Activated naive CD8-positive, alpha-beta T cell treated with anti-CD3 and anti-CD28 coated beads, Interleukin-2, amount 50 U/mL, for 16 hours (primary cell): ENCODE measurements at places on chromosomes 4 and X.
A peak's percentile ranks its signal among the peaks of the same experiment; 100 is the strongest.

DNA sequence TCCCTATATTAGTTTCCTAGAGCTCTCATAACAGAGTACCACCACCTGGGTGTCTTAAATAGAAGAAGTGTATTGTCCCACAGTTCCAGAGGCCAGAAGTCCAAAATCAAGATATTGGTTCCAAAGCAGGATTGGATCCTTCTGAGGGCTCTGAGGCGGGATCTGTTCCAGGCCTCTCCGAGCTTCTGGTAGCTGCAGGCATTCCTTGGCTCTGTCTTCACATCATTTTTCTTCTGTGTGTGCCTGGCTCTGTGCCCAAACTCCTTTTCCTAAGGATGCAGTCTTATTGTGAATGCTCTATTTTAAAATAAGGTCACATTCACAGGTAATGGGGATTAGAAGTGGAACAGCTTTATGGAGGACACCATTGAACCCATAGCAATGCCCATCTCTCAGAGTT, 253.7 kb upstream of the TAPT1 start:
- no peak for DNase-seq

- DNase-seq = no peak
These were observed 108.9 kb downstream of the UNC5C start for GRCh38 chr4:95439896-95440295.

- no peak for DNase-seq
These were observed 122.6 kb upstream of the PABPC4L start for GRCh38 chr4:134324179-134324578.

- no peak for DNase-seq
These were observed 172.5 kb downstream of the QDPR start for GRCh38 chr4:17339376-17339775.

- no peak for DNase-seq
These were observed 6.1 kb upstream of the USP11 start for GRCh38 chrX:47226531-47227333.

- no peak for DNase-seq
These were observed 93.0 kb downstream of the UPRT start for GRCh38 chrX:75366861-75367260.

DNA sequence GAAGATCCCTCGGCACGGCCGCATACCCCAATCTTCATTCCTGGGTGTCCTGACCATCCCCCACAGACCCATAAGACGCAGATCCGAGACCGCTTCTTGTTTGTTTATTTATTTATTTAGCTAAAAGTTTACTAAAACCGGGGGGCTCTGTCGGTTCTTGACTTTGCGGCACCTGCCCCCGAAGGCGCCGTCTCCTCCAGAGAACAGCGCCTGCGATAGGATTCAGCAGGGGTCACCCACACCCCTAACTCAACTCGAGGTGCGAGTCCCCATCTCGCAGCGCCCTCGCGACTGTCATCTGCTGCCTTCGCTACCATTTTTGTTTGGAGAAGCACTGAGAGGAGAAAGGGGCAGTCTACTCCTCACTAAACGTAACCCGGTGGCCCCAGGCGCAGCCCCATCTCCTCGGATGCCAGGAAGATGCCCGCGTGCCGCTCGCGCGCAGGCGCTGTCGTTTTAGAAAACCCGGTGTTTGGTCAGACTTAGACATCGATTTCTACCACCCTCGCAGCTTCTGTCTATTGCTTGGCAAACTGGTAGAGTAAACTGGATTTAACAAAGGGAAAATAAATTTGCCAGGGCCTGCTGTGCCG, 18.9 kb upstream of the GPR101 start:
- no peak for DNase-seq

- no peak for DNase-seq
These were observed 241.9 kb downstream of the ANTXR2 start for GRCh38 chr4:79831119-79831528.

DNA sequence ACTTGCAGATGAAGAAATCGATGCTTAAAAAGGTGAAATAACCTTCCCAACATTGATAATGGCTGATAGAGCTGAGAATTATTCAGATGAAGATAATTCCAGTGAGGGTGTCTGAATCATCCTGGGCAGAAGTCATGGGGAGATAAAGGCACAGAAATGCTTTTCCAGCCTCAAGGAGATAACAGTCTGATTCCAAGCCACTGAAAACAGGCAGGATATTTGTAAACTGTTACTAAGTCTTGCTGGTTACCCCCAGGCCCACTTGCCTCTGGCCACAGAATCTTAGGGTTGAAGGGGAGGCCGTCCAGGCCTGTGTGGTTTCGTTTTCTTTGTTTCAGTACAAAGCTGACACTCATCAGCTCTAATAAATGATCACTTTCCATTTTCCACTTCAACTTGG, 158.5 kb downstream of the SH3KBP1 start:
- no peak for DNase-seq

- peak; percentile 67 for DNase-seq
These were observed at the start of gene KDM5C for GRCh38 chrX:53224860-53225797. Gene KDM5C, minus strand, starts transcription at chrX:53225207. Its CDS starts 318 bp downstream, at chrX:53224889.

DNA sequence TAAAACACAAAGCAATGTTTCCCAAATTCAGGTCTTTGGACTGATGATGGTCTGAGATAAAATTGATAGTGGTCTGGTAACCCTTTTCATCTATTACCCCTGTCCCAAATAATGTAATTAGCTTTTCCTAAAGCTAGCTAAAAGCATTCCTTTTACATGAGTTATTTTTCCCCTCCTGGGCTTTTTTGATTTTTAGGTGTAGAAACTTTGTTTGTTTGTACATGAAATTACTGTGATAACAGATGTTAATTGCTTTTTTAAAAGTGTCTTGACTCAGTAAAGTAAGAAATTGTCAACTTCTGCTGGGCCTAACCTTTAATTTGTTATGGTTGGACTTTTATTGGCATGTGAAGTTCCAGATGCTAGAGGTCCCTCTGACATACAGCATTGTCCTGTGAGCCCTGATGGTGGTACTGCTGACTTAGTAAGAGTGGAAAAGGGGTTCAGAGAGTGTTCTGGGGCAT, 145.5 kb downstream of the ARHGAP10 start:
- no peak for DNase-seq

- DNase-seq = no peak
These were observed at the start of gene MAGEC2 for GRCh38 chrX:142204522-142205433. Gene MAGEC2, minus strand, starts transcription at chrX:142205290. Its CDS starts 1,303 bp downstream, at chrX:142203987.

DNA sequence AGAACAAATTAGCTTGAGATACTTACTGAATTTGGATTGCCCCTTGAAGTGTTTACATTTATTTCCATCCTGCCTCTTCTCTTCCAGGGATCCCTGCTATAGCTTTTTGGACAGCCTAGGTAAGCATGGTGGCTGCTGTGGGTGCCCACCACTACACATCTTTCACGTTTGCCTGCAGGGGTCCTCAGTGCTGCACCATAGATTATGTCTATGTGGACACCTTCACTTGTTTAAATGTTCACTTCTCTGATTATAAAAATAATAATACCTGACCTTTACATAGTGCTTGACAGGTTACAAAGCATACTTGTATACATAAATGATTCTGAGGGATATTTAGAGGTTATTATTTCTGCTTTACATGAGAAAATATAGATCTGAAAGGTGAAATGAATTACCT, 67.9 kb upstream of the SLC4A4 start:
- DNase-seq = no peak

DNA sequence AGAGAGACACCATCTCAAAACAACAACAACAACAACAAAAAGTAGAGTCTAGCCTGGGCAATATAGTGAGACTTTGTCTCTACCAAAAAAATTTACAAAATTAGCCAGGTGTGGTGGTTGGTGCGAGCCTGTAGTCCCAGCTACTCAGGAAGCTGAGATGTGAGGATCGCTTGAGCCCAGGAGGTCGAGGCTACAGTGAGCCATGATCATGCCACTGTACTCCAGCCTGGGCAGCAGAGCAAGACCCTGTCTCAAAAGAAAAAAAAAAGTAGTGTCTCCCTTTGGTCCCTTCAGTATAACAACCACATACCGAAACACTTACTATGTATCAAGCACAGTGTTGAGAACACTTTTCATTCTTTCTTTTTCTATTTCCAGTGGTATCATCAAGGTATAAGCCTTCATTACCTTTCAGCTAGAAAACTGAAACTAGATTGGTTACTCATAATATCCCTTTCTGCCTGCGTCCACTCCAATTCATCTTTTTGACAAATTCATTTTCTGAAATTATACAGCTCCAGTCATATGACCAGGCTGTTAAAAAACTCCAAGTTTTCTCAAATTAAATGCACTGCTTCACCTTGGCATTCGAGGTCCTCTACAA, 54.1 kb downstream of the RPS6KA3 start:
- DNase-seq = no peak

DNA sequence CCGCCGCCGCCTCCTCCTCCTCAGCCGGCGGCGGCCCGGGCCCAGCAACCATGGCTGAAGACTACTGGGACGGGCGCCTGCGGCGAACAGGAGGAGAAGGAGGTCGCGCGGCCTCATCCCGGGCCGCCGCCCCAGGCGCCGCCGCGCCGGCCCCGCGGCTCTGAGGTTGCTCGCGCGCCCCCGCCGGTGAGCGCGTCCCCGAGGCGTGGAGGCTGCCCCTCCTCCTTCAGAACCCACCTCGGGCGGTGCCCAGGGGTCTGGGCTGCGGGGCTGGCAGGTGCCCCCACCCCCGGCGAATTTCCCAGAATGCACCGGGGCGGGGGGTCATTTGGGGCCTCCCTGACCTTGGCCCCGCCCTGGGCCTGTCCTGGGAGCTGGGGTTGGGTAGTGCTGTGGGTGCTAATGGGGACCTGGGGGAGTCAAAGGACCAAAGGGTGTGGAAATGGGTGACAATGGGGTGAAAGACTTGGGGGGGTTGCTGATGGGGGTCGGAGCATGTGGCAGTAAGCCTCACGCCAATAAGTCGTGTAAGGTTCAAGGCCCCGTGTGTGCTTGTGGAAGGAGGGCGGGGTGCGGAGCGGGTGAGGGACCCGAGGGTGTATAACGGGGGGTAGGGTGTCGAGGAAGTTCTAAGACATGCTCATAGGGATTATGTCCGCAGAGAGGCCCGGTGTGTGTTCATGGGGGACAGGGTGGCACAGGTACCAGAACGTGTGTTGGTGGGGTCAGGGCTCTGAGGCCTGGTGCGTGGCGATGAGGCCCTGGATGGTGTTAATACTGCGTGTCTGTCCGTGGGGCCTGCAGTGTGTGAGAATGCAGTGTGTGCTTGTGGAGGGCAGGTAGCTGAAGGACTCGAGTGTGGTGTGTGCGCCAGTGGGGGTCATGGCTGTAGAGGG, 687 bp downstream of the CDK16 start:
- peak; percentile 1 for DNase-seq

DNA sequence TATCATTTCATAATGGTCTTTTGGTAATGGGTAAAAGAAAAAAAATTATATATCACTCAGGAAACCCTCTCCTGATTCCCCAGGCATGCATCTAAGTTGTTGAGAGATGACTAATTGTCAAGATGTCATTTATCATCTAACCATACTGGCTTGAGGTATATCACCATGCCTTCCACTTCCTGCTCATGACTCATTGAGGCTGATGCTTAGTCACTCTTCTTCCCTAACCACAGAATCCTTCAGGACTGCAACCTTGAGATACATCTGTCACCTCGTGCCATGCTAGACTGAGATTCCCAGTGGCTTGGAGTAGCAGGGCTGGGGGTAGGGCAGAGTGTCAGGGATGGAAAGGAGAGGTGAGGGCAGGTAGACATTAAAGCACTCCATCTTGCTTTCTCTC, 782.5 kb upstream of the INTU start:
- DNase-seq = no peak

DNA sequence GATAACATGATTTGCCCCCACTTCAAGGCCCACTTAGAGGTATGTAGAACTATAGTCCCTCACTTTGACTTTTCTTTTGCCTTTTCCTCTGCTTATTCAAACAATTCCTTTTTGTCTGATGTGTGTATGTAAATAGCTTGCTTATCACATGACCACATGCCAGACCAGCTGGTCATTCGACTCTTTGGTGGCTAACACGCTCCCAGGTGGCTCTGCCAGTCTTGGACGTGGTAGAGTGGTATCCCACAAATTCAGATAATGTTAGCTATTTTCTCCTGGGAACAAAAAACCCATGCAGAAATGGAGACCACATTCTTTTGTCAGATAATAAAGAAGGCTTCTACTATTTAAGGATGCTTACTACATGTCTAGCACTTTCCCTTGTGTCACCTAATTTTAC, 47.9 kb downstream of the ARHGAP24 start:
- DNase-seq = no peak

GRCh38 chr4:17763416-17763815, 18.0 kb downstream of the FAM184B start:
- DNase-seq = no peak

DNA sequence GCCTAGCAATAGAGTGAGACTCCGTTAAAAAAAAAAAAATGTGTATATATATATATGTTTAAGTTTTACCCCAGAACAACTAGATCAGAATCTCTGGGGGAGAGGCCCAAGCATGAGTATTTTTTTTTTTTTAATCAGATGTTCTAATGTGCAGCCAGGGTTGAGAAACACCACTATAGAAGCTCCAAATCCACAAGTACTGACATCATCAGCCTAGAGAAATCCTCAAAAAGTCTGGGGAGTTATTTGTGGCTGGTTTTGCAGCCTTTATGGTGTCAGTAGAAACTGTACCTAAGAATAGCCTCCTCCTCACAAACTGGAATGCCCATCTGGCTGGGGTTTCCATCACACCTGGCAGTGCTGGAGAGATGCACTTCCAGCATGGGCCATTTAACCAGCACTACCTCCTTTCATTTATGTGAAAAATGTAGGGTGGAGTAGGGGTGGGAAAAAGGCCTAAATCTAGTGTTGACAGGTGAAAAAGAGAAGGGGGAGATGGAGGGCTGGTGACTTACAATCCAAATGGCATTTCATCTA, 93.5 kb downstream of the CBLL2 start:
- no peak for DNase-seq

DNA sequence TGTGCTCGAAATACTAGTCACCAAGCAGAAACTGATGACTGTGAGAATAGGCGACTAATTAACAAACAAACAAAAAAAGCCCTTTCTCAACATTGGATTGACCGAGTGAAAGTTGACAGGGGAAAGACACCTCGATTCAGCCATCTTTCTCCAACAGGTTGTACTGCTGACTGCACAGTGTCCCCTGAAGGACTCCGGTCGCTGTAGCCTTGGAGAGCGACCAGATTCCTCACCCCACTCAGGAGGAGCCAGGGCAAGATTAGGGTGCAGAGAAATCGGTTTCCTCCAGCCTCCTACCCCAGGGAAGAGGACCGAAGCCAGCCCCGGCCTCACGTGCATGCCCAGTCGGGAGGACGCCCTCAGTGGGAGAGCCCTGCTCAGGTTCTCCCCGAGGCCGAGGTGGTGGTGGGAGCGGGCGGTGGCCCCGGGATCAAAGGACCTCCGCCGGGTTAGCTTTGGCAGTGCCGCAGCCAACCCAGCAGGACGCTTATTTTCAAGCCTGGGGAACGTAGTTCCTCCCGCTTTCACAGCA, 1.1 kb upstream of the RAP1GDS1 start:
- no peak for DNase-seq

GRCh38 chr4:172656055-172656454, 512.6 kb upstream of the GALNT7 start:
- no peak for DNase-seq

GRCh38 chr4:73860181-73860580, 7.1 kb downstream of the PF4V1 start:
- DNase-seq = no peak

- no peak for DNase-seq
These were observed 48.9 kb downstream of the ACSL4 start for GRCh38 chrX:109684136-109684535.

- no peak for DNase-seq
These were observed 169.8 kb downstream of the SCFD2 start for GRCh38 chr4:53195815-53196661.

GRCh38 chr4:112060212-112060611, 85.0 kb upstream of the FAM241A start:
- DNase-seq = no peak

- no peak for DNase-seq
These were observed 265.4 kb upstream of the TET2 start for GRCh38 chr4:104881136-104881886.
